GM18507 (cell line): ENCODE measurements at places on chromosomes 7 and 10.

DNA sequence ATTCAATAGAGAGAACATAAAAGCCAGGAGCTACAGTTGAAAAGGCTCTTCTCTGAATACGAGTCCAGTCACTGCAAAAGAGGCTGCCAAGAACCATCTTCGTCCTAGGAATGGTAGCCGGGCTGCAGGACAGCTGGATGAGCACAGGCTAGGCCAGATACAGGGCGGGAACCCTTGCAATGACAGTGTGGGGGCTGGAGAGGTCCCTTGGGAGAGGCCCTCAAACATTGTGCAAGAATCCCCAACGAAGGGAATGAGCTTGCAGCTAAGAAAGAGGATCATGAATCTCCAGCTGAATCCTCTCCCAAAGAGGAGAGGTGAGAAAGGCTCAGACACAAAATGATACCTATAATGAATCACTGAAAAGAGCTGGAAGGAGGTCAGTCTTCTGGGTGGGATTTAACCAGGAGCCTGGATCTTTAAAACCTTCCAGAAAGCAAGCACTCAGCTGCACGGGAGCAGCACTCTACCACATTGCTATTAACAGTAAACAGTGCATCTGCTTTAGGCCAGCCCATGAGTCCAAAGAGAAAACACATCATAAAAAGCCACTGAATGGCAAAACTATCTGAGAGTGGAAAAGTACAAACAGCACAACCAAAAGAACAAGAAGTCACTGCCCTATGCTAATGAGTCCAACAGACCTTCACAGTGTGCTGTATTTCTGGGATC is 287.9 kb downstream of the TNS3 start:
- no peak for DNase-seq

GRCh38 chr10:44743535-44743934 is 167.6 kb upstream of the TMEM72 start:
- DNase-seq, result no peak

DNA sequence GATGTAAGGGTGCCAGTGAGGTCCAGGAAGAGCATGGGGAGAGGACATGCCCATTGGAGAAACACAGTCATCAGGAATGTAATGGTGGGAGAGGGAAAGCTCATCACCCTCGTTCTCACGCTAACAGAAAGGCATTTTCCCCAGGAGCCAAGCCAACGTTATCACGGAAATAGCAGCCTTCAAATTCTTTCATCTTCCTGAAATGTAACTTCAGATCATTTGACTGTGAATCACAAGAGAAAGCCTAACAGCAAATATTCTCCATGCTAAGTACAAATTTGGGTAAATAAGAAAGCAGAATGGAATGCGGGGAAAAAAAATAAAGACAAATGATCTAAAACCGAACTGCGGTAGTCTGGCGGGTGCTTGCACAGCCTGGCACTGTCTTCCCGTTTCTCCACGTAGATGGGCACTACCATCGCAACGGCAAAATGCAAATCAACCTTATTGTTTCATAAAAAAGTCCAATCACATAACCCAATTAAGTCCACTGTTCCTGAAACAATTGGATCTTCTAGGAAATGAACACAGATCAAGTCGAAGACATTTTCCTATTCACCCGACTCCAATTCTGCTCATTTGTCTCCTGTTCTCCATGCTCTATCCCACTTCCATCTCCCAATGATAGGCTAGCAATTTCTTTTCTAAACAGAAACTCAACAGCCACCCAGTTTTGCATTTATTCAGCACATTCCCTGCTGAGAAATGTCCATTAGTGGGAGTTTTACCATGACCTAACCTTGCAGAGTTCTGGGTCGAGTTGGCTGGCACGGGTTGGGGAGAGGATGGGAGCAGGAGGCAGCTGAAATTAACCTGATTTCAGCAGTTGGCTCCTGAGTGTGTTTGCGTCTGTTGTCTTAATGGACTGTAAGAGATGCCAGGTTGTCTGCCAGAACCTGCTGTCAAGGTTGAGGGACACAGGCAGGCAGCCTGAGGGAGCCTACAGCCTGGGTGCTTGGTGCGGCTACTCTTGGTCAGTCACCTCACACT is 74.6 kb upstream of the FRMD4A start:
- DNase-seq, result no peak

- no peak for DNase-seq
Observed at GRCh38 chr7:582931-583330, 63.3 kb upstream of the PDGFA start.

DNA sequence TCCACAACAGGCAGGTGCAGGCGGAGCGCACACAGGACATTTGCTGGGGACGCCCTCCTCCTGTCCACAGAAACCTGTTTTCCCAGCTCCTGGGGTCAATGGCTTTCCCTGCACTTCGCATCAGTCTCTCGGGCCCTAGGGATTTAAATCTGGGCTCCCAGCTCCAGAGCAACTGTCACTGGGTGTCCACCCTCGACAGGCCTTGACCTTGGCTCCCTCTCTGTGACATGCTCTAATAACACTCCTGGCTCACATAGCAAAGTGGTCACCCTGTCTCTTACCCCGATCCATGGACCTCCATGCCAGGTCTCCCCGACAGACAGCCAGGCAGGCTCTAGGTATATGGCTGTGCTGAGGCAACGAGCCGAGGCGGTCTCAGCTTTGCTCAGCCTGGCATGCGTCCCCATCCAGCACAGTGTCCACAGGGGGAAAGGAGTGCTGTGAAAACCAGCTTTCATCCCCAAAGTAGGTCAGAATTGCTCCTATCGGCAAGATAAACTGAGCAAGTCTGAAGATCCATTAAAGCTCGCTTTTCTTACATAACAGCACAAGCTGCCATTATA is 195.6 kb downstream of the TNS3 start:
- DNase-seq, result no peak

GRCh38 chr7:131094685-131095084 is 233.0 kb upstream of the MKLN1 start:
- DNase-seq, result no peak

GRCh38 chr10:12702215-12702770 is 299.2 kb downstream of the CCDC3 start:
- DNase-seq, result no peak

GRCh38 chr7:103951311-103951710 is 38.1 kb downstream of the RELN start:
- no peak for DNase-seq

DNA sequence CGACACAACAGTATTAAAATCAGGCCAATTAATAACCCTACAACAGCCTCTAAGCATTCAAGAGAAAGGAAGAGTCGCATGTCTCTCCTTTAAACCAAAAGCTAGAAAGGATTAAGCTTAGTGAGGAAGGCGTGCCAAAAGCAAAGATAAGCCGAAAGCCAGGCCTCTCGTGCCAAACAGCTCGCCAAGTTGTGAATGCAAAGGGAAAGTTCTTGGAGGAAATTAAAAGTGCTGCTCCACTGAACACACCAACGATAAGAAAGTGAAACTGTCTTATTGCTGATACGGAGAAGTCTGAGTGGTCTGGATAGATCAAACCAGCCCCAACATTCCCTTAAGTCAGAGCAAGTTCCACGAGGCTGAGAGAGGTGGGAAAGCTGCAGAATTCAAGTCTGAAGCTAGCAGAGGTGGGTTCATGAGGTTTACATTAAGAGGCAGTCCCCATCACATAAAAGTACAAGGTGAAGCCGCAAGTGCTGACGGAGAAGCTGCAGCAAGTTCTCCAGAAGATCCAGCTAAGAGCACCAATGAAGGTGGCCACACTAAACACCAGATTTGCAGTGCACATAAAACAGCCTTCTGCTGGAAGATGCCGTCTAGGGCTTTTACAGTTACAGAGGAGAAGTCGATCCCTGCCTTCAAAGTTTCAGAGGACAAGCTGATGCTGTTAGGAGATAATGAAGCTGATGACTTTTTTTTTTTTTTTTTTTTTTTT is 194.8 kb downstream of the MAD1L1 start:
- no peak for DNase-seq

DNA sequence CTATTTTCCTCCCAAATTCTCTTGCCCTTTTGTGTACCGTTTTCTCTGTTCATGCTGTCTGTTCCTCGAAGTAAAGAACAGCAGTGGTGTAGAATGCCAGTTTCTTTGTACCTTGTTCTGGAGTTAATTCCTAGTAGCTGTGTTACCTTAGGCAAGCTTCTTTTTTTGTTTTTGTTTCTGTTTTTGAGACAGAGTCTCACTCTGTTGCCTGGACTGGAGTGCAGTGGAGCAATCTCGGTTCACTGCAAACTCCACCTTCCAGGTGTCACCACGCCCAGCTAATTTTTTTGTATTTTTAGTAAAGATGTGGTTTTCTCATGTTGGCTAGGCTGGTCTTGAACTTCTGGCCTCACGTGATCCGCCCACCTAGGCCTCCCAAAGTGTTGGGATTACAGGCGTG is 221.2 kb downstream of the BBS9 start:
- no peak for DNase-seq

DNA sequence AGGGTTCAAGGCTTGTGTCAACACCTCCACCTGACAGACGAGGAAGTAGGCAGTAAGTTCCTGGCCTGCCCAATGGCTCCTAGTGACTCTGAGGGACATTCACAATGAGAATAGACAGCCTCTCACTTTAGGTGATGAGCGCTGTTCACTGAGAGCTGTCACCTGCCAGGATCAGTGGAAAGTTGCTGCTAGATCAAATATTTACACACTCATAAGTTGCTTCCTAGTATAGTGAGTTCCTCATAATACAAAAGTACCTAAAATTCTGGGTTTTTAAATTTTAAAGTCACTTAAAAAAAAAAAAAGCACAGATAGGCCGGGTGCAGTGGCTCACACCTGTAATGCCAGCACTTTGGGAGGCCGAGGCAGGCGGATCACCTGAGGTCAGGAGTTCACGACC is 320.8 kb downstream of the PRPF18 start:
- no peak for DNase-seq

- no peak for DNase-seq
Observed at GRCh38 chr7:128867842-128868623, 5.4 kb downstream of the ATP6V1F start.

DNA sequence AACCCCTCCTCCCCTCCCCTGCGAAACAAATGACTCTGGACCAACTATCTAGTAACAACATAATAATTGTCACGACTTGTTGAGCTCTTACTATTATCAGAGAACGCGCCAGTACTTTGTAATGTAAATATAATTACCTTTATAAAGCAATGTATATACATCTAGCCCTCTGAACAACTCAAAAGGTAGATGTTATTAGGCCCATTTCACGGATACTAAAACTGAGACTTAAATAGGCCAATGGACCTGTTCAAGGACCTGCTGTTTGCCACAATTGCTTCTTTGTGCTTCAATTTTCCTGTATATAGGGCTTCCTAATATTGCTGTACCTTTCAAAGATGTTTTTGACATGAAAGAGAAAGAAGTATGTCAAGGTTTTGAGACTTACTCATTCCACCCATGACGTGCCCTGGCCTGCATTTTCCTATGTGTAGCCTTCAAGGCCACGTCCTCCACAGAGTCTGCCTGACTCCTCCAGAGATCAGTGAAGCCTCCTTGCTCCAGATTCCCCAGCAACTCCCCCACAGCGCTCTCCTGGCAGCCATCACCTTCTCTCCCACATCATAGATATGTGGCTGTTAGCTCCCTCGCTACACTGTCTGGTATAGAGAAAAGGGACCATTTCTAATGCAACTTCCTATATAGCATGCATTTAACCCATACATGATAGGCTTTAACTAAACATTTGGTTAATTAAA is 156.6 kb downstream of the SKIDA1 start:
- no peak for DNase-seq

GRCh38 chr7:54326592-54327167 is 215.5 kb upstream of the VSTM2A start:
- DNase-seq, result no peak

GRCh38 chr10:94264085-94264484 is 98.7 kb downstream of the NOC3L start:
- DNase-seq, result no peak

GRCh38 chr10:21398563-21399231 is 126.8 kb downstream of the SKIDA1 start:
- DNase-seq, result no peak

- no peak for DNase-seq
Observed at GRCh38 chr7:127751062-127751461, 99.1 kb downstream of the SND1 start.

DNA sequence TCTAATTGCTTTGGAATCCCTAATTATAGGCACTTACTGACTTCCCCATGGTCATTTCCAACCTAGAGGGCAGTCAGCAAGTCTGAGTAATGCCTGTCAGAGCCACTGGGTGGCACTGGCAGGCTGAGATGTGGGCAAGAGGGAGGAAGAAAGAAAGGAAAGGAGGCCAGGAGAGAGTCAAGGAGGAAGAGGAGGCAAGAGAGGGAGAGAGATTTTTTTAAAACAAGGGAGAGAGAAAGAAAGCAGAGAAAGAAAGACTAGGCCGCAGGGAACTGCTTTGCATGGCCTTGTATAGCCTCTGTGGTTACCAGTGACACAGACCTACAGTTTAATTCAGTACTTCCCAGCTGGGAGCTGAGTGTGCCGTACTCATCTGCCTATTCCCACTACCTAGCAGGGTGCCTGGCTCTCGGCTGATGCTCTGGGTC is 210.4 kb upstream of the ADO start:
- DNase-seq, result peak; percentile 18

DNA sequence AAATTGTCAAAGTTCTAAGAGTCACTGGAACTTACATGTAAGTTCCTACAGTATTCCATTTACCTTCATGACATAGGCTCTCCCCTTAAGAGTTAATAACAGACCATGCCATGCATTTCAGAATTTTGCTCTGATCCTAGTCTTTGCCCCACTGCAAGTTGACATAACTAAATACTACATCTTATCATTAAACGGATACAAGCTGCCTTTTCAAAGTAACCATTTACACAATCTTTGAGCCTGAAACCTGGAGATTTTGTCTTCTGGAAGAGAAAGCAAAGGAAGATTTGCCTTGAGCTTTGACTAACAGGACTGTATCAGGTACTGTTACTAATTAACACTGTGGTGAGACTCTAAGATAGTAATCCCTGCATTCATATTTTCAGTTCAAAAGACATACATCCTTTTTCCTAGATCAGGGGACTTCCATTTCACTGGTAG is 9.3 kb upstream of the AKR1D1 start:
- no peak for DNase-seq

DNA sequence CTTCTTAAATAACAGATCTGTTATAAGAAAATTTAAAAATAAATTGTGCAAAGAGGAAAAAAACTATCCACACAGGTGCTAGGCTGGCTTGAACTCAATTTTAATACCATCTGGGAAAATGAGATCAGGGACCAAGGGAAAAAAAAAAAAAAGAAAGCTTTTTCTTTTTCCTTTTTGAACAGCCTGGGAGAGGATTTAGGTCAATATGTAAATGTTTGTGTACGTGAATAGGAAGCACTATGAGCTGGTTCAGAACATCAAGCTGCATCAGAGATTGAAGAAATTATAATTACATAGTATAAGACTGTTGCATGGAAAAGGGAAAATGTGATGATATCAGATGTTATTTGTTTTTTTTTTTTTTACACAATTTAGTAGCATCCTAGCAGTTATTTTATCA is 548.0 kb downstream of the ARL4A start:
- DNase-seq, result no peak

- no peak for DNase-seq
Observed at GRCh38 chr7:14270099-14270498, 280.6 kb upstream of the ETV1 start.

- DNase-seq, result no peak
Observed at GRCh38 chr10:60955957-60956425, 12.0 kb upstream of the RHOBTB1 start.

- no peak for DNase-seq
Observed at GRCh38 chr10:118926441-118926840, 103.1 kb upstream of the NANOS1 start.

GRCh38 chr10:106959521-106959920 is 205.0 kb downstream of the SORCS1 start:
- no peak for DNase-seq

GRCh38 chr10:132607961-132608495 is 70.4 kb downstream of the INPP5A start:
- DNase-seq, result no peak
